ENCODE measurements at places on chromosomes 11 and 22.

GRCh38 chr11:62708793-62709192 lies 1.3 kb downstream of the GNG3 start:
- DNase-seq, result peak; percentile 24

- DNase-seq, result no peak
These were observed 22.3 kb upstream of the TESMIN start for GRCh38 chr11:68773521-68774193.

GRCh38 chr11:134139873-134140331 lies 71.0 kb downstream of the JAM3 start:
- peak; percentile 34 for DNase-seq

- no peak for DNase-seq
These were observed 48.9 kb downstream of the RTL6 start for GRCh38 chr22:44449061-44449682.

DNA sequence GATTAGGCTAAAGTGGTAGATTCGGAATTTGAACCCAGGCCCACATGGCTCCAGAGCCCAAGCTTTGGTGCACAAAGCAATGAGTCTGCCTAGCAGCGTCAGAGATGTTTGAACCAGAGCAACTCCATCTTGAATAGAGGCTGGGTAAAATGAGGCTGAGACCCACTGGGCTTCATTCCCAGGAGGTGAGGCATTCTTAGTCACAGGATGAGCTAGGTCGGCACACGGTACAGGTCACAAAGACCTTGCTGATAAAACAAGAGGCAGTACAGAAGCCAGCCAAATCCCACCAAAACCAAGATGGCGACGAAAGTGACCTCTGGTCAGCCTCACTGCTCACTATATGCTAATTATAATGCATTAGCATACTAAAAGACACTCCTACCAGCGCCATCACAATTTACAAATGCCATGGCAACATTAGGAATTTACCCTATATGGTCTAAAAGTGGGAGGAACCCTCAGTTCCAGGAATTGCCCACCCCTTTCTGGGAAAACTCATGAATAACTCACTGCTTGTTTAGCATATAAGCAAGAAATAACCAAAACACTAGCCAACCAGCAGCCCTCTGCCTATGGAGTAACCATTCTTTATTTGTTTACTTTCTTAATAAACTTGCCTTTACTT lies 40.3 kb upstream of the DAGLA start:
- no peak for DNase-seq

DNA sequence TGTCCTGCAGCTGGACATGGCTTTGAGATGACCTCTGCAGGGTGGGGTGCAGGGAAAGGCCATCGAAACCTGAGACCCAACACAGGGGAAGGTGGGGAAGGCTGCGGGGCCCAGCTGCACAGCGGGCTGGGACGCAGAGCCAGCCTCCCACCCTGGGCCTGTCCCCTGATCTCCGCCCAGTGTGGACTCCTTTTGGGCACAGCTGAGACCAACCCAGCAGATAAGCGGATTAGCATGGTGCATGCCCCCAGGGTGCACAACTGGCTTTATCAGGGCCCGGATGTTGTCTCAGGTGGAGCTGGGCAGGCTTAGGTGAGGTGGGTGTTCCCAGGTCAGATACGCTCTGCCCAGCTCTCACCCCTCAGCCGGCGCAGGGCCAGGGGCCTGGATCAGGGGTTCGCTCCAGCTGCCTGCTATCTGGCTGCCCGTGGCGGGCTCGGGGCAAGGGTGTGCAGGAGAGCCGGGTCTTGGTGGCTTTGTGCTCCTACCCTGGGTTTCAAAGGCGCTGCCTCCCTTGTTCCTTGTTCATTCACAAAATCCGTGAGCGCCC lies 28.1 kb upstream of the MUC5AC start:
- DNase-seq, result no peak

GRCh38 chr11:67364783-67365722 lies 8.3 kb downstream of the CLCF1 start:
- DNase-seq, result no peak

DNA sequence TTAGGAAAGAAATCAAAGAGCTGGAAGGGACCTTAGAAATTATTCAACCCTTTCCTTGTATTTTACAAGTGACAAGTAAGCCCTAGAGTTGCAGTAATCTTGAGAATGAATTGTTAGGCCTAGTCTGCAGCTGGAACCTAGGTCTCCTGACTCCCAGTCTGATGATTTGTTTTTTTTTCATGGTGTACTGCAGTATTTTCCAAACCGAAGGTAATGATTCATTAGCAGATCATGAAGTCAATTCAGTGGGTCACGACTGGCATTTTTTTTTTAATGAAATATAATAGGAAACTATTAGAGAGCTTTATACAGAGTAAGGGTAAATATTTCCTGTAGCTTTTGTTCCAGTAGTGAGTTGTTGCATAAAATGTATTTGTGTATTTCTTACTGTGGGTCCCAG lies 42.8 kb downstream of the EXT2 start:
- no peak for DNase-seq

- DNase-seq, result no peak
These were observed 262.7 kb downstream of the JRKL start for GRCh38 chr11:96652516-96652915.

- DNase-seq, result no peak
These were observed 1.7 kb downstream of the PGR start for GRCh38 chr11:101127699-101128570.

GRCh38 chr11:112769584-112769983 lies 191.6 kb upstream of the NCAM1 start:
- DNase-seq, result no peak

- no peak for DNase-seq
These were observed 1255.9 kb downstream of the TBC1D22A start for GRCh38 chr22:48018346-48018745.

- no peak for DNase-seq
These were observed 63.5 kb upstream of the TP53AIP1 start for GRCh38 chr11:129006161-129006560.

DNA sequence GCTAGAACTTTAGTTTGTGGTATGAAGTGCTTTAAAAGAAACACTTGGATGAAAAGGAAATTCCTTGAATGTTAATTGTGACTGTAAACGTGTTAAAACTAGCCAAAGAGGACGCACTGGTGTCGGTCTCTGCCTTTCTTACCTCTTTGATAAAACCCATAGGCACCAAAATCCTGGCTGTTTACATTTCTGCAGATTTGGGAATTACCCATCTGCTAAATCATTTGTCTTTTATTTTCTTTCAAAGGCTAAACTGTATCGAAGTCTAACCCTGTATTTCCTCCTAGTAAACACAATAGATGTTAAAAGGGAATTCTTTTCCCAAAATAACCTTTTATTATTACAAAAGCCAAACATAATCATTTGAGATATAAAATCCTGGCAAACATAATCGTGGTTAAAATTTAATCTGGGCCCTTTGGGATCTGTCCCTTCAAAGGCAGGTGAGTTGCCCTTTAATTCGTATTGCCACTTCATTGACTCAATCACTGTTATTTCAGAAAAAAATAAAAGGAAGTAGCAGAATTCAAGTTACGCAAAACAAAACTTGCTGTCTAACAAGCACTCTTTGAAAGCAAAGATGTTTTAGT lies 2.4 kb downstream of the RASSF10 start:
- no peak for DNase-seq

DNA sequence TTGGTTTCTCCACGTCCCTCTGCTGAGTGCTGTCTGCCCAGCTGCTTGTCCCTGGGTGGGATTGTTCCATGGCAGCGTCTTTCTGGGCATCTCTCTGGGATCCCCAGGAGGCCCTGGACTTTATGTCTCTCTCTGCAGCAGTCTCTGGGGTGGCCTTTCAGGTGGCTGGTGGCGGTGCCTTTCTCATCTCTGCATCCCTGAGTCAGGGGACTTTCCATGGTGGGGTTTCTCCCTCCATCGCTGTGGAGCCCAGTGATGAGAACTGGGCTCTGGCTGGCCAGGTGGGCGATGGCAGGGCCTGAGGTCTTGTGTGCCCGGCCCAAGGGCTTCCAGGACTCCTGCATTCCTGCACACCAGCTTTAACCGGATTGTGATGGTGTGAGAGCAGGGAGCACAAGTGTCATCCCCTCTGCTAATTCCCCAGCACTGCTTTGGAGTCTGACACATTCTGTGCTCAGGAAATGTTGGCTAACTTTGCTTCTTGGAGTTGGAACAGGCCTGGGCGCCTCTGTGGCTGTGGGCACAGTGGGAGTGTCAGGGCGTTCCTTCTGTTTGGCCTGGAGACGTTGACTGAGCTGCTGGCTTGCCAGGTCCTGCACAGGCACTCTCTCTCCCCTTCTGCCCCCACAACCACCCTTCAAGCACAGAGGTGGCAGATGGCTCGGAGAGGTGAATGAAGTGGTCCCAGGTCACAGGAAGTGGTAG lies 27.9 kb downstream of the FAM83F start:
- no peak for DNase-seq

GRCh38 chr11:14029971-14030920 lies 67.7 kb downstream of the SPON1 start:
- DNase-seq, result no peak

DNA sequence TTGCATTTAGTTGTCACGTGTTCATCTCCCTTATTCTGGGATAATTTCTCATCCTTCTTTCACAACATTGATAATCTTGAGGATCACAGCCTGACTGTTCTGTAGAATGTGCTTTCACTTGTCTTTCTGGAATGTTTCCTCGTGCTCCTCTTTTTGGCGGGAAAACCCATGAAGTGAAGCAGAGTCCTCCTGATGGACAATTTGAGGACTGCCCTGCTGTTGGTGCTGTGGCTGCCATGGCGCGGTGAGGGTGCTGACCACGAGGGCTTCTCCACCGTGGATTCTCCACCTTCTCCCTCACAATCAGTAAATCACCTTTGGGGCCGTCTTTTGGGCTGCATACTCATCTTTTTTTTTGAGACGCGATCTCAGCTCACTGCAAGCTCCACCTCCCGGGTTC lies 946.9 kb downstream of the BRD1 start:
- DNase-seq, result no peak

DNA sequence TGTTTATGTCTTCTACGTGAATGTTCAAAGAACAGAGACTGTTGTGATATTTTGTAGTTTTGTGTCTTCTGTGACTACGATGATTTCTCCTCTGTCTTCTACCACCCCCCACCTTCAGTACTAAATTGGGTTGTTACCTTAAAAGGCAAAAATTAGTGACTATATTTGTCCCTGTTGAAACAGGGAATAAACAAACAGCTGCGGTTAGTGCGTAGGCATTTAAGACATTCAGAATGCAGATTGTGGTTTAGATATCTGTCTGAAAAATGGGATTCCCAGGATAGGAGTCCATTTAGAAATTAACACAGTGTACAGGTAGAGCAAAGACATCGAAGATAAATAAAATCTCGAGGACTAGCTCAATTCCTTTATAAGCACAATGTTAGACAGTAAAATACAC lies 15.6 kb upstream of the ARHGAP42 start:
- DNase-seq, result no peak

DNA sequence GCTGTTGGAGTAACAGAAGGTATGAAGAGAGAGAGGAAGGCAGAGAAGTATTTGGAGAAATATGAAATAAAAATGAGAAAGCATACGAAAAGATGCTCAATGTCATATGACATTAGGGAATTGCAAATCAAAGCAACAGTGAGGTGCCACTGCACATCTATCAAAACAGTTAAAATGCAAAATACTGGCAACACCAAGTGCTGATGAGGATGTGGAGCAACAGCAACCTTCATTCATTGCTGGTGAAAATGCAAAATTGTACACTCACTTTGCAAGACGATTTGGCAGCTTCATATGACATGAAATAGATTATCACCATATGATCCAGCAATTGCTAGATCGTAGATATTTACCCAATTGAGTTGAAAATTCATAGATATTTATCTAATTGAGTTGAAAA lies 9.4 kb upstream of the SPDYC start:
- no peak for DNase-seq

DNA sequence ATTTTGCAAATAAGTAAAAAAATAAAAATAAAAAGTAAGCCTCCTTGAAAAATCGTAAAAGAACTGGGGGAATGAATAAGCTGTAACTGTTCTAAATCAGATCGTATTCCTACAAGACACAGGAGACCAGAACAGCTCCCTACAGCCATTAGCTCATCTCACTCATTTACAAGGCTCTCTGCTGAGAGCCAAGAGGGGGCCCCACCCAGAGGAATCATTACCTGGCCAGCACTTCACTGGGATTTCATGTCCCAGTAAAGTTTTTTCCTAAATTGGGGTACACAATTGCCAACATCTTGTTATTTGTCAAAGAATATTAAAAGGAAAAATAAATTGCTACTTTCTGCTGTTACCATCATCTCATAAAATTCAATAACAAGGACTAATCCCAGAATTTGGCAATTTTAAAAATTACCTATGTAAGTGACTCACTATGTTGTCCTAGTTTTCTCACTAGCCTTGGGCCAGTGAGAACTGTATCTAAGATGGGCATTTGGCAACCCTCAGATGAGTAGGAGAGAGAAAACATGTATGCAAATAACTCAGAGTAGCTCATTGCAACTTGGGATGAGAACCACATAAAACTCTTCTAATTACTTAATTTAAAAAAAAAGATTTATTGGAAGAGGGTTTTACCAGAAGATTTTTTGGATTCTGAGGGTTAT lies 18.4 kb upstream of the SMTN start:
- DNase-seq, result no peak

GRCh38 chr11:64999478-64999877 lies 2.7 kb upstream of the BATF2 start:
- DNase-seq, result no peak

GRCh38 chr11:90468923-90469322 lies 246.1 kb upstream of the CHORDC1 start:
- no peak for DNase-seq

DNA sequence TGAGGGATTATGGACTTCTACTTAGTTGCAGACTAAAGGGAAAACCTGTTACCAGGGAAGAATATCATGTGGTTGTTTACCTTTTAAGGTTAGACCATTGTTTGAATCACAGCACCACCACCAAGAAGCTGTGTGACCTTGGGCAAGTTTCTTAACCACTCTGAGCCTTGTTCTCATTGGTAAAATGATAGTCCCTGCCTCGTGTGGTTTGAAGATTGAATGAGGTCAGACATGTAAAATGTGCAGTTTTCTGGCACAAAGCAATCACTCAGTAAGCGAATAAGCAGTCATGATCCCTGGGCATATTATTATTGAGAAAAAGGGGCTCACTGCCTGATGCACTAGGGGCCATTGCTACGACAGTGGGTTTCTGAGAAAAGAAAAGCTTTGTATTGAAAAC lies 28.3 kb downstream of the MOV10L1 start:
- DNase-seq, result no peak

DNA sequence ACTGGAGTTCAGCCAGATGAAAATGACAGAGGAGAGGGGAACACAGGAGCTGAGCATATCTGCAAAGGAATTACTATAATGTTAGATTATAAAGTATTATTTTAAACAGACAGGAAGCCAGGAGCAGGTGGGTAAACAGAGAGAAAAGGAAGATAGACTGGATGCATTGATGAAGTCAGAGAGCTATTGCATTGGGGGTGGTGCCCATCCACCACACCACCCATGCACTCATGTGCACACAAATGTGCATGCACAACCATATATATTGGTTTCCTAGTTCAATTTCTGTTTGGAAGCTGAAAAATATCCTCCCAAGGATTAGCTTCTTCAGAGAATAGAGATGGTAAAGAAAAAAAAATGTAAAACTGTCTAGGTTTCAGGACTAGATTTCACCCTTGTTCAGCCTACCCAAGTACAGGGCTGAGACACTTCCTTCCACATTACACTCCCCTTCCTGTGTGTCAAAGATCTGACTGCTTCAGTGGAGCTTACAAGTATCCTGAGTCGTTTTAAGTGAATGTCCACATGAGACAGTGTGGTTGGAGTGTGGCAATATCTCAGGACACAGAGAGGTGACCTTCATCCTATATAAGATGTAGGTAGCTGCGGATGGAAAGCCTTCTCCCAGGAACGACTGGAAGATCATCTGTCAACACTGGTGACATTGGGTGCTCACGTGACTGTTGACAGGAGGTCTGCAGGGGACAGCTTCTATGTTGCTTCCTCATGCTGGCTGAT lies 12.2 kb upstream of the SMPD1 start:
- no peak for DNase-seq

GRCh38 chr11:13128354-13128753 lies 119.2 kb downstream of the RASSF10 start:
- DNase-seq, result no peak

Measured in activated CD4-positive, alpha-beta T cell treated with anti-CD3 and anti-CD28 coated beads, Interleukin-2, amount 50 U/mL, for 4 hours (primary cell).